ENCODE measurements at places on chromosomes 2 and 18. TPM values are rescaled to one million over a fixed set of nuclear protein-coding genes. Genes with fewer than 3 reads are reported as not detected.
A peak's percentile ranks its signal among the peaks of the same experiment; 100 is the strongest.

TUBB8B gene
- total RNA-seq: not detected

ITGB6 gene
- 0.17 TPM for total RNA-seq

WNT10A gene
- total RNA-seq: not detected

CCDC85A gene
- 0.35 TPM for total RNA-seq

DNA sequence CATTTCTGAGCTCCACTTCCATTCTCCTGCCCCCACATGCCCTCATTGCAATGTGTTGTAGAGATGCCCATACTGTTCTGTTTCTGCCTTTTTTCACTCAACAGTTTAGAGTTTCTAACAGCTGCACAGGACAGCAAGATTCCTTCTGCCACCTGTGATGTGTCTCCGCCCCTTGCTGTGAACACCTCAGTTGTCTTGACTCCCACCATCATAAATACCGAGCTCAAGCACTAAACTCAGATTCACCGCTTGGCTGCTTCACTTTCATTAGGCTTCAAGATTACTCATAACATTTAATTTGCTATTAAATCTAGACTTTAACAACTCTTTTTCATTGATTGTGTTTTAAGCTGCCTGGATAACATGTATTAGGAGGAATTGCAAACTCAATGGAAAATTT is 141.0 kb downstream of the MAP2 start:
- no peaks in the 10 kb centered on the region for H3K27me3 ChIP-seq
- H3K4me3 ChIP-seq: no peak overlapping the region
- H3K36me3 ChIP-seq: no peaks in the 10 kb centered on the region
- H3K4me1 ChIP-seq: no peaks in the 10 kb centered on the region
- DNase-seq: no peak

GRCh38 chr2:213007290-213007838 is 144.0 kb downstream of the IKZF2 start:
- no peak for DNase-seq
- H3K27me3 ChIP-seq: no peaks in the 10 kb centered on the region
- no peaks in the 10 kb centered on the region for H3K36me3 ChIP-seq
- H3K4me1 ChIP-seq: no peaks in the 10 kb centered on the region

GRCh38 chr2:58448065-58448507 is 207.0 kb upstream of the FANCL start:
- H3K4me3 ChIP-seq: no peak overlapping the region
- peak; percentile 37 for DNase-seq
- no peaks in the 10 kb centered on the region for H3K36me3 ChIP-seq

DNA sequence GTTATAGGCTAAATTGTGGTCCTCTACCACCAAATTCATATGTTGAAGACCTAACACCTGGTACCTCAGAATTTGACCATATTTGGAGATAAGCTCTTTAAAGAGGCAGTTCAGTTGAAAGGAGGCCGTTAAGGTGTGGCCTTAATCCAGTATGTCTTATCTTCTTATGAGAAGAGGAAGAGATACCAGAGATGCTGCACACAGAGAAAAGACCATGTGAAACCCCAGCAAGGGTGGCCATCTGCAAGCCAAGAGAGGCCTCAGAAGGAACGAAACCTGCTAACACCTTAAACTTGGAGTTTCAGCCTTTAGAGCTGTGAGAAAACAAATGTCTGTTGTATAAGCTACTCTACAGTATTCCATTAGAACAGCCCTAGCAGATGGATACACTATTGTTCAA is 528.1 kb upstream of the DCC start:
- no peaks in the 10 kb centered on the region for H3K4me1 ChIP-seq
- H3K36me3 ChIP-seq: no peaks in the 10 kb centered on the region
- H3K27me3 ChIP-seq: no peaks in the 10 kb centered on the region
- DNase-seq: no peak
- no peak overlapping the region for H3K4me3 ChIP-seq

GRCh38 chr2:173359231-173359630 is 4.6 kb downstream of the CDCA7 start:
- peaks cover 3% of the 10 kb centered on the region for H3K4me1 ChIP-seq
- DNase-seq: no peak
- H3K4me3 ChIP-seq: no peak overlapping the region
